ENCODE measurements at places on chromosomes 16 and 17. TPM values are rescaled to one million over a fixed set of nuclear protein-coding genes. Genes with fewer than 3 reads are reported as not detected.

Gene TLCD2
- 0.81 TPM for total RNA-seq

GRCh38 chr16:87474566-87474996, 18.2 kb downstream of the ZCCHC14 start:
- no peak for DNase-seq

- DNase-seq, result peak; percentile 68
Measured at GRCh38 chr17:44865231-44865660, 17.6 kb downstream of the HIGD1B start.

Gene SSTR5
- total RNA-seq, result not detected

DNA sequence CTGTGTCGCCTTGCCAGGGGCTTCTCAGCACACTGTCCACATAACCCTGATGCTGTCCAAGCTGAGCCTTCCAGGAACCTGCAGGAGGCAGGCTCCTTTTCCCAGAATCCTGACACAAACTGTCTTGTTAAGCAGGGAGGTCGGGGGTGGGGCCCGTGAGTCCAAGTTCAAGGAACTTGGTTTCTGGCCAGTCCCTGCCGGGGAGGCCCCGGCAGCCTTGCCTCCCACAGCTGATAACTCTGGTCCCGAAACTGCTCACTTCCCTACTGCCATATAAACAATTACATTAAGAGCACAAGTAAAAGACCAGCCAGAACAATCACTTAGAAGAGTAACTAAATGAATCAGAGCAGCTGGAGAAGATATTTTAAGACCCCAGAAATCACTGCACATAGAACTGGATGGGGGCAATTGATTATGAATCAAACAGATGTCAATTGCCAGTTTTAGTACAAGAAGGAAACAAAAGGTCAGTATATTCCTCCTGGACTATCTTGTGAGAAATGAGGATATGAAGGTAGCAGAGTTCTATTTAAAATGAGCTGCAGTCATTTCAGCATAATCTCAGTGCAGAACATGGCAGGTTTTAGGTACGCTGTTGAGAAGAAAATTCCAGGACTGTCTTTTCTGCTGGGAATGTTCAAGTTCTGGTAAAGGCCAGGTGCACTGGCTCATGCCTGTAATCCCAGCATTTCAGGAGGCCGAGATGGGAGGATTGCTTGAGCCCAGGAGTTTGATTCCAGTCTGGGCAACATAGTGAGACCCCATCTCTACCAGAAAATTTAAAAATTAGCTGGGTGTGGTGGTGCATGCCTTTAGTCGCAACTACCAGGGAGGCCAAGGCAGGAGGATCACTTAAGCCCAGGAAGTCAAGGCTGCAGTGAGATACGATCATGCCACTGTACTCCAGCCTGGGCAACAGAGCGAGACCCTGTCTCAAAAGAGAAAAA, 169.8 kb downstream of the PITPNC1 start:
- no peak for DNase-seq

DNA sequence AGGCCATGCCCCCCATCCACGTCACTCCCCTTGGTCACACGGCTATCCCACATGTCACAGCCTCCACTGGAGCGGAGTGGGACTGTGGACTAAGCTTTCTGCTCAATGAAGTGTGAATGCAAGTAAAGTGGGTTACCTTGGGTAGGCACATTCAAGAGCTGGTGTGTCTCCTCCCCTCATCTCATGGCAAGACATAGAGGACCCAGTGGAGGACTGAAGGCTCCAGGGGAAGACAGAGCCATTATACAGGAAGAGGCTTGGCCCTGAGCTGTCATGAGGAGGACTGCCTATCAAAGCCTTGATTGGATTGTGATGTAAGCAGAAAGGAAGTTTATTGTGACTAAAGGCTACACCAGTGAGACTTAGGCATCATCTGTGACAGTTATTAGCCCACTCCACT, 129.2 kb upstream of the CCL2 start:
- no peak for DNase-seq

Gene INCA1
- 0.36 TPM for total RNA-seq

Gene CYBA
- total RNA-seq, result 386 TPM

Gene KRT40
- total RNA-seq, result not detected

DNA sequence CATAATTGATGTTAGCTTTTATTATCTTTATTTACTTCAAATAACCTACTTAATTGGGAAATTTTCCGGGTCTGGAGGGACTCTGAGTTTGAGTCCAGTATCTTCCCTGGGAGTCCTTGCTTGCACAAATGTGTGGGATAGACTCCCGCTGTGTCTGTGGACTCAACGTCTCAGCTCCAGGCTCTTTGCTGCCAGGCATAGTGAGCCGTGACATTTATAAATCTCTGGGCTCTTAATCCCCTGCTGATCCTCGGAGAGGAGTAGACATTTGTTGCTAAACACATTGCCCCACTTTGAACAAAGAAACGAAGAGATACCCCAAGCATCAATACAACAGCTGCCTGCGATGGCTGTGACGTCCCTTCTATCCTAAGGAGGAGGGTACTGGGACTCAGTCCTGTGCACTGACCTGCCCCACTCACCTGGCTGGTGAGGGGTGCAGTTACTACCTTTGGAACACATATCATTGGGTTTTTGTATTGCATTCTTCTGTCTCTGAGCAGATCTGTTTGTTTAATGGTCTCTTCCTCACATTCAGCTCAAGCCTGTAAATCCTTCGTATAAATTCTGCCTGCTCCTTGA, 316.9 kb downstream of the HAPSTR1 start:
- no peak for DNase-seq

DNA sequence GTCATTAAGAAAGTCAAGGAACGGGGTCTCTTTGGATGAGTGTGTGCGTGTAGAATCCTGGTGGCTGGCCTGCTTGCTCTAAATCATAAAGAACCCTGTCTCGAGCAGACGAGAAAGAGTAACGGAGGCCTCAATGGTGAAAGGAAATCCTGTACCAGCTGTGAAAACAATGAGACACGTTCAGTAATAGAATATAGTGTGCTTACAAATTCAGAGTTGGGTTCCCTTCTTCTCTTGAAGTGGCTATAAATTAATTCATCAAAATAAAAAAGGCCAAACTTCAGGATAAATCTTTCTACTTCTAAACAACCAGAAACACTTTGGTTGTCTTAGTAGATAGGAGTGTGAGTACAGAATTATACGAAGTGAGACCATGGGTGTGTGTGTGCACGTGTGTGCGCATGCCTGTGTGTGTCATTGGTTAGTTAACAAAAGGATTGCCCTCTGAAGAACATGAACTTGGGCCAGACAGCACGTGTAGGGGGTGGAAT, 48.5 kb downstream of the WWOX start:
- DNase-seq, result no peak

- no peak for DNase-seq
Measured at GRCh38 chr16:89502081-89502843, 5.9 kb upstream of the SPG7 start.

- no peak for DNase-seq
Measured at GRCh38 chr17:12826431-12826830, 37.1 kb downstream of the ARHGAP44 start.

- DNase-seq, result no peak
Measured at GRCh38 chr16:3655396-3656159, 1.1 kb downstream of the DNASE1 start.

DNA sequence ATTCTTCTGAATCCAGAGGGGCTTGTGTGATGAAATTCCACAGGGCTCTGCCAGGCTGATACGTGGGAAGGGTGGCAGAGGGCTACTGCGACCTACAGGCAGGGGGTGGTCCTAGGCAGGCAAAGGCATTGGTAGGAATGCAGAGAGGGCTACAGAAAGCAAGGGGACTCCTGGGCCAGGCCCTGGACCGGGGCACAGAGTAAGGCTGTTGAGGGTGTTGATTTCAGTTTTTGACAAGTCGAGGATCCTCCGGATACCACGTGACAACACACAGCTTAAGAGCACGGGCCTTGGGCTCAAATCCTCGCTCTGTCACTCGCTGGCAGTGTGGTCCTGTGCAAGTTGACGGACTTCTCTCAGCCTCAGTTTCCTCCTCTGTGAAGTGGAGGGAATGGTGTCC, 19.1 kb upstream of the DOC2B start:
- DNase-seq, result no peak

- no peak for DNase-seq
Measured at GRCh38 chr16:10838621-10839278, 20.2 kb upstream of the TVP23A start.

- no peak for DNase-seq
Measured at GRCh38 chr17:36523113-36523512, 11.6 kb downstream of the MYO19 start.

GRCh38 chr16:8632675-8633182, 11.2 kb downstream of the METTL22 start:
- DNase-seq, result no peak

DNA sequence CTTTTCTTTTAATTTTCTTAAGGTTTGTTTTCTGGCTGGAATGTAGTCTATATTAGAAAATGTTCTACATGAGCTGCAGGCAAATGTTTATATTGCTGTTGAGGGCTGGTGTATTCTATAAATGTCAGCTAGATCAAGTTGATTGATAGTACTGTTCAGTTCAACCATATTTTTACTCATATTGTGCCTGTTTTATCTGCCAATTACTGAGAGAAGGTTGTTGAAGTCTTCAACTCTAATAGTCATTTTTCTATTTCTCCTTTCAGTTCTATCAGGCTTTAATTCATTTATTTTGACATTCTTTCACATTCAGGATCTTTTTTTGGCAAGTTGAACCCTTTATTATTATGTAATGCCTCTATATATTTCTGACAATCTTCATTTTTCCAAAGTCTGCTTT, 93.2 kb upstream of the HS3ST3A1 start:
- DNase-seq, result no peak

Gene GAN
- 10.8 TPM for total RNA-seq

Gene TNS4
- 0.25 TPM for total RNA-seq

GRCh38 chr16:67317853-67318252, 8.7 kb downstream of the KCTD19 start:
- no peak for DNase-seq

GRCh38 chr16:19677402-19677801, 40.6 kb downstream of the KNOP1 start:
- no peak for DNase-seq

Gene TPSG1
- total RNA-seq, result not detected

Gene PLA2G15
- 12.0 TPM for total RNA-seq

Gene CIBAR2
- total RNA-seq, result not detected

GRCh38 chr17:6894206-6894528, 62.6 kb upstream of the TEKT1 start:
- no peak for DNase-seq

DNA sequence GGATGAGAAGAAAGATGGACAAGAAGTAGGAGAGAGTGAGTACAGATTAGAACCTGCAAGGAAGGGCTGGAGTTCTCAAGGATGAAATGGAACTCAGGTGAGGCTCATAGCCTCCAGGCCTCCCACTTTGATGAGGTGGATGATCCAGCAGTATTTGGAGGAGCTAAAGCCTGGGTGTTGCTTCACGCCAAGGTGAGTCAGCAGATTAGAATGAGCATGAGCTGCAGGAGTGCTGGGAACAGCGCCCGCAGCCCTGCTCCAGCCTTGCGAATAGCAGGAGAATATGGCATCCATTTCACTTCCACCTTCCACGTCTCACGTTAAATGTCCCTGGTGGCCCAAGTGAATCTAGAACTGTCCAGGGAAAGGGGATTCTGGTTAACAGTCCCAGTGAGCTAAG, 94.4 kb upstream of the CPHXL start:
- no peak for DNase-seq

GRCh38 chr16:75420987-75421819, 12.1 kb downstream of the CFDP1 start:
- no peak for DNase-seq

- no peak for DNase-seq
Measured at GRCh38 chr17:40565769-40566409, 617 bp upstream of the CCR7 start.

Gene TBC1D28
- total RNA-seq, result not detected

Gene TBC1D3
- total RNA-seq, result not detected

- no peak for DNase-seq
Measured at GRCh38 chr17:65418622-65419021, 142.8 kb downstream of the AXIN2 start.

DNA sequence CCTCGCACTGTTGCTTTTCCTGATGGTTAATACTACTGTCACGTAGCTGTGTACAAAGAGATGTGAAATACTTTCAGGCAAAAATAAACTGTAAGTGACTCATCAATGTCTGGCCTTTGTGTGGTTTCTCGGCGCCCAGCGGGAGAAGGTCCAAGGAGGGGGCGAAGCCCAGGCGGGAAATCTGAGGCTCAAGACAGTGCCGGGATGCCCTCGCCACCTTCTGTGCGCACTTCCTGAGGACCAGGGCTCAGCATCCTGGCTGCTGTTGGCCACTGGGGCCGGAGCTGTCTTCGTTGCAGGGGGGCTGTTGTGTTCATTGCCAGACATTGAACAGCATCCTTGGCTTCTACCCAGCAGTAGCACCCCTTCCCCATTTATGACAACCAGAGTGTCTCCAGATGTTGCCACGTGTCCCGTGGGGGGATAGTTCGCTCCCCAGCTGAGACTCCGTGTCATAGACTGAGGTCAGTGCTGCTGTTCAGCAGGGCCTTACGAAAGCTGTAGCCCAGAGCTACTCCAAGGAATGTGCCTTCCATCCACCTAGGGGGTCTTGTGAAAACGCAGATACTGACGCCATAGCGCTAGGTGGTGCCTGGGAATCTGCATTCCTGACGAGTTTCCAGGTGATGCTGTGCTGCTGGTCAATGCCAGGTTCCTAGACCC, 67.3 kb upstream of the PLCG2 start:
- no peak for DNase-seq

DNA sequence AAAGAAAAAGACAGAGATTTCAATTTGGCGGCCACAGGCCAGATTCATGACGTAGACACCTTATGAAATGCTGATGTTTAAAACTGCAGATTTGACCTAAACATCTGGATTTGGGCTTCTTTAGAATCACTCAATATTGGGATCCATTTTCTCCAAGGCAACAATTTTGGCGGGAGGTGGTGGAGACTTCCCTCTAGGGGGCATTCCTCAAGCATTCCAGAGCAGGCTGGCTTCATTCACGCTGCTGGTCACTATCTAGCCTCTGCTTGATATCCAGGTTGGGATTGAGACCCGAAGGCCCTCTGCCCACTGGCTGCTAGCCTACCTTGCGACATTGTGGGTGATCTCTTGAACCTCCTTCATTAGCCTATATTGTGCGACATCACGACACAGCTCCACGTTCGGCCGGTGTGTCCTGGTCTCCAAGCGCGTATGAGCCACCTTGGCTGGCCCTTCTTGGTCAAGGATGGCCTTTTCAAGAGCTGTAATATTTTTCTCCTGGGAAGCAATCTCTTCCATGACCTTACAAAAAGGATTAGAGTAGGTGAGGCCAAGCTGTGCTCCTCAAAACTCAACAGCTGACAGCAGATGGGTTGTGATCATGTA, 24.5 kb downstream of the FBXO39 start:
- DNase-seq, result no peak

DNA sequence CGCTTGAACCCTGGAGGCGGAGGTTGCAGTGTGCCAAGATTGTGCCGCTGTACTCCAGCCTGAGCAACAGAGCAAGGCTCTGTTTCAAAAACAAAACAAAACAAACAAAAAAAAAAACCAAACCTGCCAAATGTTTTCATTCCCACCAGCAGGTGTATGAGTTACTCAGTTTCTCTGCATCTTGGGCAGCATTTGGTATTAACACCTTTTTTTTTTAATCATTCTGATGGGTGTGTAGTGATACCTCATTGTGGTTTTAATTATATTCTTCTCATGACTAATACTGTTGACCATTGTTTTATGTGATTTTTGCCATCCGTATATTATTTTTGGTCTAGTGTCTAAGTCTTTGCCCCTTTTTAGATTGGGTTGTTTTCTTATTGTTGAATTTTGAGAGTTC, 15.3 kb downstream of the NFATC3 start:
- DNase-seq, result no peak

- DNase-seq, result no peak
Measured at GRCh38 chr16:49739381-49739780, 116.5 kb downstream of the ZNF423 start.

Data from CD4-positive, alpha-beta memory T cell (primary cell).